NT2/D1 (cell line): ENCODE measurements at places on chromosomes 6 and 20.

DNA sequence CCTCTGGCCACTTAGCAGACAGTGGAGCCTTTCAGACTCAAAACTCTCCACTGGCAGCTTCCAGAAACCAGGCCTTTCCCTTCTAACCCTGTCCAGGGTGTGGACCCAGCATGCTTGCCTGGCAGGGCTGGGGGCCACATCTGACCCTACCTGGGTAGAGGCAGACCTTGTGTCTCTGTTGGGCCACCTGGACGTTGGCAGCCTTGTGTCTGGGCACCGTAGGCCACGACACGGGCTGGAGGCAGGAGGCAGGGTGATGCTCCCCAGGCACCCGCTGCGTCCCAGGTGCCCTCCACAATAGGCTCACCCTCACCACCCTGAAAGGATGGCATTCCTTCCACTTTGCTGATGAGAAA lies 67.6 kb downstream of the NOL4L start:
- no peak for DNase-seq

DNA sequence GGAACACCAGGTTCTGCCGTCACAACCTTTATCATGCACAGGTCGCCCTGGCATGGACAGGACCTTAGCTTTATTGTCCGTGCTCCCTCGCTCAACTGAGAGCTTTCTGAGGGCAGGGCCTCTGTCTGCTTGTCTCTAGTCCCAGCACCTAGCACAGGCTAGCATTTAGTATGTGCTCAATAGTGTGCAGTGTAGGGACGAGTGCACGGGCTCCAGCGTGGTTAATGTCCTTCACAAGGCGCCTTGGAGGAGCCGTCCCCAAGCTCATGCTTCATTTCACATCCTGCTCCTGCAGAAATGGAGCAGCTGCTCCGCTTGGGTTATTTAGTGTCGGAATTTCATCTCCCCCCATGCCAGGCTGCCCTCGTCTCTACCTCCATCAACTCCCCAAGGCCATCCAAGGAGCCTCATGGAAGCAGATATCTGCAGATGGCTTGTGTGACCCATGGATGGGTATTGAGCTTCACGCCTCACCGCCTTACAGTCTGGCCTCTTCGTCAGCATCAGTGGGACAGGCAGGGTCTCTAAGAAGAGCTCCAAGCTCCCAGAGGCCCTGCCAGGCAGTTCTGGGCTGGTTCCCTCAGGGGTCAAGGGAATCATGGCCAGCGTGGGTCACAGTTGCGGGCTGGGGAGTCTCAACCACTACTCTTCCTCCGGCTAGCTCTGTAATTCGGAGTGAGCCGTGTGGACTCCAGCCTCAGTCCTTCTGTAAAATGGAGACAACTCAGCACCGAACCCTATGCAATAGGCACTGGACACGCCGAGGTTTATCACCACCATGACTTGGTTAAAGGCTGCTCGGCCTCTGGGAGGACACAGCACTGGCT lies 60.8 kb upstream of the APCDD1L start:
- DNase-seq = no peak

DNA sequence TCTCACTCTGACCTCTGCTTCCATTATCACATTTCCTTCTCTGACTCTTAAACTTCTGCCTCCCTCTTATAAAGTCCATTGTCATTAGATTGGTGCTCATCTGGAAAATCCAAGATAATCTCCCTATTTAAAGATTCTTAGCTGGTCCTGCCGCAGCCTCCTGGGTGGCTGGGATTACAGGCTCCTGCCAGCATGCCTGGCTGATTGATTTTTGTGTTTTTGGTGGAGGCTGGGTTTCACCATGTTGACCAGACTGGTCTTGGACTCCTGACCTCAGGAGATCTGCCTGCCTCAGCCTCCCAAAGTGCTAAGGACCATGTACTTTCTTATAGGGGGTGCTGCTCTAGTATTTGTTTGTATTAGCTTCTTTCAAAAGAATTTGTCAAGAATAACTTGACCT lies 5.3 kb upstream of the RPF2 start:
- DNase-seq = no peak

GRCh38 chr20:44479643-44480042 lies 4.0 kb downstream of the TTPAL start:
- DNase-seq = no peak

- no peak for DNase-seq
Observed at GRCh38 chr20:59752704-59753460, 148.5 kb downstream of the PHACTR3 start.

DNA sequence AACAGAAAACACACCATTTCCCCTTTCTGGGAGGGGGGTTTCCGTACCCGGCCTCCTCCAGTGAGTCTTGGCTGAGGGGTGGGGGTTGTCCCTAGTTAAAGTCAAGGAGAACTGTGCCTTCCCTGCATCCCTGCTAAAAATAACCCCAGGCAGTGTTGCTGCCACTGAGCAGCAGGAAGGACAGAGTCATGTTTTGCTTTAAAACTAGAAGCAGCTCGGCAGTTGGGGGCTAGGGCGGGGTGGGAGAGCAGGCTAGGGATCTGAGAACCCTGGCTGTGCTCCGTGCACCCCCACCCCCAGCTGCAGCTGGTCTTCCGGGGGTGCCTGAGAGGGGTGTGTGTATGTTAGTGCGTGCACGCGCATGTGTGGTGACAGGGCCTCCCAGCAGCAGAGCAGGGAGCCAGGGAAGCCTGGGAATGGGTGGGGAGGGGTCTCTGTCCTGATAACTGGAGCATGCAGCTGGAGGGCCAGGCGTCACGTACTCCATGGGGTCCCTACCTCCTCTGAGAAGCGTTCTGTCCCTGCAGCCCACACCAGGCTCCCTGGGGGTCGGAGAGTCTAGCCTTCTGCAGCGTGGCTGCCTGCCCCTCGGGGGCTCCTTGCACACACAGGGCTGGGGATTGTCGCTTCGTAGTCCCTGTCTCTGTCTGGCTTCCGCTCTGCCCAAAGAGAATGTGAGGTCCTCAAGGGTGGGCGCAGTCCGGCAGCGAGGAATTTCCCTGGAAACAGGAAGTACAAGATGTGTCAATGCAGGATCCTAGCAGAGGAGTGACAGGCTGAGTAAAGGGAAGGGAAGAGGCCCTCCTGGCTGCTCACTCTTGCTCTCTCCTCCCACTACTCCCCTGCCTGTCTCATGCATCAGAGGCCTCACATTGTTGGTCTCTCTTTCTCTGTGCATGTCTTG lies 16.8 kb upstream of the ARMC12 start:
- DNase-seq = no peak

DNA sequence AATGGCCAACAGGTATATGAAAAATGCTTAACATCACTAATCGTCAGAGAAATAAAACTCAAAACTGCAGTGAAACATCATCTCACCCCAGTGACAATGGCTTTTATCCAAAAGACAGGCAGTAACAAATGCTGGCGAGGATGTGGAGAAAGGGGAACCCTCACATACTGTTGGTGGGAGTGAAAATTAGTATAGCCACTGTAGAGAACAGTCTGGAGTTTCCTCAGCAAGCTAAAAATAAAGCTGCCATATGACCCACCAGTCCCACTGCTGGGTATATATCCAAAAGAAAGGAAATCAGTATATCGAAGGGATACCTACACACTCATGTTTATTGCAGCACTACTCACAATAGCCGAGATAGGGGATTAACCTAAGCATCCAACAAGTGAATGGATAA lies 23.4 kb upstream of the INSM1 start:
- no peak for DNase-seq
